ENCODE measurements at places on chromosomes 1 and 21.

DNA sequence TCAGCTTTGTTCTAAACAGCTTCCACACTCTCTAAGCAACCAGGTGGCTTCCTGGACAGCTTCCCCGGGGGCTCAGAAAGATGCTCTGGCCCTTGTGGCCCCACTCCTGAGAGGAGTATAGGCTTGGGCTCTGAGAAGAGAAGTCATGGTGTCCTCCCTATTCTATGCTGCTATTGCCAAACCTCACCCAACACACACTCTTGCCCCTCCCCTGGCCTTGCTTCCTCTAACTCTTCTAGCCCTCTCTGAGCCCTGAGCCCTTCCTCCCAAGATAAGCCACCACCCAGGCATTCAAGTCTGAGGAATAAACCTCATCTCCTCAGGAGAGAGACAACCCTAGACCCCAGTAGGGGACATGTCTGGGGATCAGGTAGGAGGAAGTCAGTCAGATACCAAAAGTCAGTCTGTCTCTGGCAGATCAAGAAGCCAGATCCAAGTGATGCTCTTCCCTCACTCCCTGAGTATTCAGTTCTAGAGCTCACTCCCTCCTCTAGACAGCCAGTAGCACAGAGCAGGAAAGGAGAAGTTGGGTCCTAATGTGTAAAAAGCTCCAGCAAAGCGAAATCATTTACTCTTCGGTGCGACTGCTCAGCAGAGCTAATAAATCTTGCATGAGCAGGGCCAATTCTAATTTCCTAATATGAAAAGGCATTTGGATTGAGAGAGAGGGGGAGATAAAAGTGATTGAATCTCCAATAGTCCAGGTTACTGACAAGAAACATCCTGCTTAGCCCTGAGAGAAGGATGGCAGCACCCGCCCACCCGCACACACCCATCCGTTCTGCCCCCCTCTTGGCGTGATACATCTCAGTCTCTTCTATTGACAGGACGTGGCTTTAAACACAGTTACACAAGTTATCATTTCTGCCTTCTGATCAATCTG lies 50.5 kb downstream of the DMAP1 start:
- no peak for DNase-seq

GRCh38 chr1:53244141-53244540 lies 5.8 kb upstream of the MAGOH start:
- DNase-seq, result no peak

DNA sequence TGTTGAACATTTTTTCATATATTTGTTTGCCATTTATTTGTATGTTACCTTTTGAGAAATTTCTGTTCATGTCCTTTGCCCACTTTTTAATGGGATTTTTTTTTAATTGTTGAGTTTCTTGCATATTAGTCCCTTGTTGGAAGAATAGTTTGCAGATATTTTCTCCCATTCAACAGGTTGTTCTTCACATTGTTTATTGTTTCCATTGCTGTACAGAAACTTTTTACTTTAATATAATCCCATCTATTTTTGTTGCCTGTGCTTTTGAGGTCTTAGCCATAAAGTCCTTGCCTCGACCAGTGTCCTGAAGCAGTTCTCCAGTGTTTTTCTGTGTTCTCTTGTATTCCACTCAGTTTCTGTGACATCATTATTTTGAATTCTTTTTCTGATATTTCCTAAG lies 54.2 kb upstream of the B3GALT2 start:
- DNase-seq, result no peak

DNA sequence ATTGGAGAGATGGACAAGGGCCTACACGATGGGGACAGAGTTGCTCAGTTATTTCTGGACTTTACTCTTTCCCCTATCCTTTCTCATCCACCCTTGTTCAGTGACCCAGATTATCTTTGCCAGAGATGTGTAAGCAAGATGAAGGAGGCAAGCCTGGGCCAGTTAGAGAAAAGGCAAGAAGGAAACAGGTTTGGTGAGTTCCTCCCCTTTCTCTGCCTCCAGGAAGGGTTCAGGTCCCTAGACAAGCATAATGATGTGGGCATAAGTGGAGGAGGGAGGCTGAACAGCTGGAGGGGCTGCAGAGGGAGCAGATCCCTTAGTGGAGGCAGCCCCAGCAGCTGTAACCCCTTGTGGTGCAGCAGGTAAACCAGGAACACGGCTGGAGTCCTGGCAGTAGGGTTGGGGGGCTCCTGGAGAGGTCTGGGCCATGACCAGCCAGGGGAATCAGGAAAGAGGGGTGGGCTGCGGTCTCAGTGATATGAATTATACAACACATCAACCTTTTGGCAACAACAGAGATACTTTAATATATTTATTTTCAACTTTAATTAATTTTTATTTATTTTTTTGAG lies 9.2 kb upstream of the CDC42 start:
- DNase-seq, result no peak

GRCh38 chr1:17265162-17265561 lies 16.3 kb downstream of the PADI3 start:
- DNase-seq, result no peak

DNA sequence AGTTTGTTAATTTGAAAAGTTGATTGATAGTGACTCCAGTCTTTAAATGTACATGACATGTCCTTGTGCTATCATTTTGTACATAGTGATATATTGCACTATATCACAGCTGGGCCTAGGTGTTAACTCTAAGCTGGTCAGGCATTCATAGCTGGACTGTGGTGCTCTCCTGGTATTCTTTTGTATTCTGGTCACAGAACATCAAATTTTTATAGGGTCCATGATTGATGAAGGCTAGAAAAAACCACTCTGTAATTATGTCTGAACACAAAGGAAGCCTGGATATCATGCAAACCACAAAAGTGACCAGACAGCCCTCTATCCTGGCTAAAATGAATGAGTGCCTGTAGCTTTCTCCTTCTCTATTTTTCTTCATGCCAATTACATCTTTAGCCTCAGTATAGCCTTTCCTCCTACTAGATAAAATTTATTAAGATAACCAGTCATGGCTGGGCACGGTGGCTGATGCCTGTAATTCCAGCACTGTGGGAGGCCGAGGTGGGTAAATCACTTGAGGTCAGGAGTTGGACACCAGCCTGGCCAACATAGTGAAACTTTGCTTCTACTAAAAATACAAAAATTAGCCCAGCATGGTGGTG lies 134.9 kb upstream of the B3GALT2 start:
- DNase-seq, result no peak

DNA sequence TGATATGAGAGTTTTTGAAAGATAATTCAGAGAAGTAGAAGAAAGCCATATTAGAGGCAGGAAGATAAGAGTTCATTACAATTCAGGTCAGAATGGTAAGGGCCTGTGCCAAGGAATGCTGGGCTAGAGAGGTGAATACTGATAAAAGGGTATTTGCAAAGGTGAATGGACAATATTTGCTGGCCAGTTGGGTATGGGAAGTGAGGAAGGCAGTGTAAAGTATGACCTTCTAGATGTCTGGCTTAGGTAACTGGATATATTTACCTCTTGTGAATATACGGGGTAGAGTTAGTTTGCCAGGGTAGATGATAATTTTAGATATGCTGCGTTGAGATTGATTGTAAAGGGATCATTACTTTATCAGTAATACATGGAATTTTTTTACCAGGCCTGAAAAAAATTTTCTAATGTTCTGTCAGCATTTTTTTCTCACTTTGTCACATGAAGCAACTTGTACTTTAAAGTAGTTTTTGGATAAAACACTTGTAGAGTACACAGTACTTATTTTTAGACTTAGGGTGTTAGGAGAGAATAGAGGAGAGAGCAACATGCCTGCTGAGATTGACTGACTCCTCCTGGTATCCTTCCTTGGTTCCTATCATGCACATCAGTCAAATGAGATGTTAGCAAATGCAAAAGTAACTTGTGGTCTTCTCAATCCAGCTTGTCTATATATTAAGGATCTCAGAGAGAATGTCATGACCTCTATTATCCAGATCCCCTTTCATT lies 14.1 kb downstream of the RTCA start:
- DNase-seq, result no peak

DNA sequence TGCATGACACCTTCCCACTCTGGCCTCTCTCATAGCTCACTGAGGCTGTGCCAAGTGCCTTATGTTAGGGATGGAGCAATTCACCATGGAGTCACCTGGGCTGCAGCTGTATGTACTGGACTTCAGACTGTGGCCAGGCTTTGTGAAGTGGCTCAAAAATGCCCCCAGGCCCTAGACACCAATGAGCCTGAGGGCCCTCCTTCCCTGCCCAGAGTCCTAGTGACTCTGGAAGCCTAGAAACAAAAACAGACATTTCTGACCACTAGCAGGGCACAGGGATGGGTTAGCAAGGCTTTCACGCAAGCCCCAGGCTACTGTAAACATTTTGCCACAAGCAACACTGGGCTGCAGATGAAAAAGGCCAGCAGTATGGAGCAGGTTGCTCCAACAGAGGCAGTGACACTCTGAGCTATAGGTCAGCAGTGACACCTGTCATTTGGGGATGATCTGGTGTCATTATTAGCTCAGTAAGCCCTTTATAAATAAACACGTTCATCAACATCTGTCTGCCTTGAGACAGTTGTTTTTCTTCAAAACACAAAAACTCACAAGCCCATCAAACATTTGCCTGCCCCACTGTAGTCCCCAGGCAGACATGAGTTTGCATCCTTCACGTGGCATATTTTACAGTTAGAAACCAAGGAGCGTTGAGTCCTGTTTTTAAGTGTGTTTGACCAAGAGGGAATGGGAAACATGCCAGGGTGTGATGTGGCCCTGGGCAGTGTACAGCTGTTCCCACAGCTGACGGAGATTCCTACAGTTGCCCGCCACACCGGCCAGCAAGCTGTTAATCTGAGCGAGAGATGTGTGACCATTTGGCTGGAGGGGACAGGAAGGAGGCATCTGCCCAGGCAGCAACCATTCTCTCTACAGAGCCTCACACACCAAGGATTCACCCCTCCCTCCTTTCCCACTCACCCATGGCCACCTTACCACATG lies 66.8 kb downstream of the KCNN3 start:
- DNase-seq, result no peak

- no peak for DNase-seq
These were observed 26.0 kb upstream of the SYNC start for GRCh38 chr1:32728413-32729077.

DNA sequence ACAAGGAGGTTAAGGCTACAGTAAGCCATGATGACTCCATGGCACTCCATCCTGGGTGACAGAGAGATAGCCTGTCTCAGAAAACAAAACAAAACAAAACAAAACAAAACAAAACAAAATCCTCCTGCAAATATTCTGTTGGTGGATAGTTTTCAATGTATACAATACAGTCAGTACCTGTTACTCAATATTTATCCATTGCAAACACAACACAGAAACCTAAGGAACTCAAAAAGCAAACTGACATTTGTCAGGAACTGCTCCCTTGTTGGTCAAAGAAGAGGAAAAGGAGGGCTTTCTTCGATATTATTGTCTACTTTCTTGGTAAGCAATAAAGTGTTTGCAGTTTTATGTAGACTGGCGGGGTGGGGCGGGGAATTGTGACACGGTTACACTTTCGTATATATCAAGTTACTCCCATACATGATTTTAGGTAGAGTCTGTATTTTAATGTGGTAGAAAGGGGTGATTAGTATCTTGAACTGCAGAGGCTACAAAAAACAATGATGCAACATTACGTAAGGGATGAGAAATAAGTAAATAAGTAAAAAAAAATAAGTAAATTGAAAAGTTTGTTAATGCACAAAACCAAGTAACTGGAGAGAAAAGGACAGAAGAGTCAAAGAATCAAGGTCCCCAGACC lies 31.8 kb downstream of the APP start:
- DNase-seq, result no peak

DNA sequence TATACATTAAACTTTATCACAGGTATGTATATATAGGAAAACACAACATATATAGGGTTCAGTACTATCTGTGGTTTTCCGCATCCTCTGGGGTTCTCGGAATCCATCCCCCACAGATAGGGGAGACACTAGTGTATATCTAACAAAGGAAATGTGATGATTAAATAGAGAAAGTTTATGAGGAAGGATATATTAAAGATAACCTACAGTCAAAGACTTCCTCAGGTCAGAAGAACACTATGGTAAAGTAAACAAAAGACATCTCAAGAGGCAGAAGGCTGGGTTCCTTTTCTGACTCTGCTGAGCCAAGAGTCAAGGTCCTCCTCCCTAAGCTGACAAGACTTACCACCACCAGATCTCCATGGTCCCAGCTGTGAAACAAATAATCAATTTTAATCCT lies 12.1 kb downstream of the USP24 start:
- DNase-seq, result no peak

DNA sequence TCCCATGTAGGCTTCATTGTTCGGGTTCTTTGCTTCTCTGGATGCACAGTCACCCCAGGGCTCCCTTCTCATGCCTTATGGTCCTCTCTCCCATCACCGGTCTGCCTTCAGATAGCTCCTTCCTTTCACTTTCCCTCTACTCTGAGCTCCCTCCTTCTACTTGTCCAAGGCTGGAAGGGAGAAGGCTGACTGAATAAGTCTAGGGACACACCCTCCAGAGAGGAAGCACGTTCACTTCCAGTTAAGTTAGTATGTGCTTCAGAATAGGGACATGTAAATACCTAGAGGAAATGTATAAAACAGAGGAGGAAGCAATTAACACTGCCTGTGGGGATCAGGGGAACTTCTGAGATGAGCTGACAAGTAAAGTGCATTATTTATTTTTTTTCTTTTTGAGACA lies 23.5 kb downstream of the CXADR start:
- DNase-seq, result no peak

- no peak for DNase-seq
These were observed 170.3 kb downstream of the CAMTA1 start for GRCh38 chr1:6955357-6956094.

- no peak for DNase-seq
These were observed 448 bp downstream of the G0S2 start for GRCh38 chr1:209675565-209676154.

DNA sequence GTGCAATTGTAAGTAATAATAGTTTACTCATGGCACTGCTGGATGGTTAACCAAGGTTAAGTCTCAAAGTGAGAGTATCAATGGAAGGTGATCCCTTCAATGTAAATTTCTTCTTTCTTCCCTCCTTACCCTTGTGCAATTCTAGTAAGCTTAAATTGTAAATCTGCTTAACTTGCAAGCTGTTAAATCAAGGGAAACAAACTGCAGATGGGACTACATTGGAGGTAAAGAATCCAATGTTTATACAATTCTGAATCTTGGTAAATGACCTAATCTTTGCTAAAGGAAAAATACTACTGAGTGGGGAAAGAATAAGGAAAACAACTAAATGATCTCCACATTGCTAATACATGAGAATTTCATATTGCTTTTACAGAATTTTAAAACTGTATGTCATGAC lies 6.7 kb upstream of the CD55 start:
- no peak for DNase-seq

DNA sequence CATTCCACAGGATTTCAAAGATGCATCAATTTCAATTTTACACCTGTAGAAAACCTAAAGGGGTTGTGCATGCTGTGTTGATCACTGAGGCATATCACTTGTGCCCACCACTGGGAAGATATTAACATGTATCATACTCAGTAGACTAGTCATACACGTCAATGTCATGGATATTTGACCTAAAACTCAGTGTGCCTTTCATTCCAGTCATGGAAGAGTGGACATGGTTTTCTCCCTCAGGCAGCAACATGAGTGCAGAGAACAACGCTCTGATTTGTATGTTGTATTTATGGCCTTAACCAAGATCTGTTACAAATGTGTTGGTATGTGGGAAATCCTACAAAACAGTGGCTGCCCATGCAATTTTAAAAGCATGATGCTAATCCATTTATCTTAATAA lies 6.1 kb upstream of the C1orf53 start:
- DNase-seq, result no peak
